Activated CD4-positive, alpha-beta T cell treated with anti-CD3 and anti-CD28 coated beads, Interleukin-2, amount 50 U/mL, for 16 hours (primary cell): ENCODE measurements at places on chromosomes 16 and 17.

- DNase-seq, result peak; percentile 88
These were observed 17.1 kb downstream of the GNA13 start for GRCh38 chr17:65039336-65039988.

DNA sequence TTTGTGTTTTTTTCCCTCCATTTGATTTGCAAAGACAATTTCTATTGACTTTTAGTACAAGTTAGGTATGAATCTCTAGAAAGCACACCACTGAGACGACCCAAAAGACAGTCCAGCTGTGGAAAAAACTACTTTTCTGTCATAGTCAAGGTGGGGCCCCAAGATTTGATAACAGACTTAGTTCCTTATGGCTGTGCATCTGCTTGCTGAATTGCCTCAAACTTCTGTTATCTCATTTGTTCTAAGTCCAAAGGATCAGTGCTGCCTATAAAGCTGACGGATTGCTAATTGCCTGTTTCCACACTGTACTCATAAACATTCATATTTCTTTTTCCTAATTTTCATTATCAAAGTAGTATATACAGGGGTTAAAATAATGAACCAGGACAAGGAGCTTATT is 180.8 kb downstream of the SPECC1 start:
- DNase-seq, result no peak

DNA sequence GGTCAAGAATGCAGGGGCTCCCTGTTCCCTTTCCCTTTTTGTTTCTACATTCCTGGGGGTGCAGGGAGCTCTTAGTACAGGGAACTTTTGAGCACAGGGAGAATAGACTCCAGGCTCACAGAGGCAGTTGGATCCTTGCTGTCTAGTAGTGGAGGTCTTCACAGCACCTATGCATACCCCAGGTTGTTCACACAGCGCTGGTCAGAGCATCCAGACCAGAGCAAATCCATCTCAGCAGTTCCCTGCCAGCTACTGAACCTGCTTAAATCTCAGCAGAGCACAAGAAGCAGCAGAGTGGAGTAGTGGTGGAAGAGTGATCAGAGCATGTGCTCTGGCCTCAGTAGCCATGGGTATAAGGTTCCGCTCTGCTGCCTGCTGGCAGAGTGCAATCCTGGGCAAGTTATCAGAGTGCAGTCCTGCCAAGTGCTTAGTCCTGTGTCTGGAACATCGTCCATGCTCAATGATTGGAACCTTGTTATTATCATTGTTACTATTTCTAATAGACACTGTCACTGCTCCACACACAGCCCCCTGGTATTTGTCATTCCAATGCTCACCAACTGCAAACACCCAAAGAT is 220.4 kb downstream of the CBLN1 start:
- no peak for DNase-seq

- DNase-seq, result peak; percentile 15
These were observed 353.9 kb downstream of the CPPED1 start for GRCh38 chr16:12449795-12450194.

- no peak for DNase-seq
These were observed 3.1 kb upstream of the SOX9 start for GRCh38 chr17:72117535-72118334.

- DNase-seq, result no peak
These were observed 19.0 kb upstream of the EVPL start for GRCh38 chr17:76046064-76046463.
